ENCODE measurements at places on chromosomes 5 and 9.
A peak's percentile ranks its signal among the peaks of the same experiment; 100 is the strongest.

DNA sequence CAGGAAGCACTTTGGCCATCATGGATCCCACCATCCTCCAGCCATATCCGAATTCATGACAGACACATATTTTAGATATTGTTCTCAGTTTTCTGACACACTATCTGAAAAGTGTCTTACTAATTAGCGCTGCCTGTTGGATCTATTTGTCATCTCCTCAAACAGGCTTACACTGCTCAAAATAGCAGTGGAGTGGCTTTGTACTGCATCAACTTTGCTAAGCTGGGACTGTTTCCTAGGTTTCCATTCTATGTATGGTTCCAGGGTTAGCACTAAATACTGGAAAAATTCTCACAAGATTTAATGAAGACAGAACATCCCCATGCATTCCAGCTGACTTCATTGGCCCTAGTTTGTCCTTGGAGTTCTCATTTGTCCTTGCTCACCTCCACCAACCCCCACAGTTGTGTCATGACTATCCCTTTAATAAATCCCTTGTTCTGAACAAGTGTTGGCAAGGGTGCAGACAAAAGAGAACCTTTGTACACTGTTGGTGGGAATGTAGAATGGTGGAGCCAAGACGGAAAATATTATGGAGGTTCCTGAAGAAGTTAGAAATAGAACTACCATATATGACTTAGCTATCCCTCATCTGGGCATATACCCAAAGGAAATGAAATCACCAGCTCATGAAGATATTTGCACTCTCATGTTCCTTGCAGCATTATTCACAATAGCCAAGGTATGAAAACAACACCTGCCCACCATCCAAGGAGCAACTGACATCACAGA is 136.5 kb upstream of the RAI14 start:
- no peak for DNase-seq

DNA sequence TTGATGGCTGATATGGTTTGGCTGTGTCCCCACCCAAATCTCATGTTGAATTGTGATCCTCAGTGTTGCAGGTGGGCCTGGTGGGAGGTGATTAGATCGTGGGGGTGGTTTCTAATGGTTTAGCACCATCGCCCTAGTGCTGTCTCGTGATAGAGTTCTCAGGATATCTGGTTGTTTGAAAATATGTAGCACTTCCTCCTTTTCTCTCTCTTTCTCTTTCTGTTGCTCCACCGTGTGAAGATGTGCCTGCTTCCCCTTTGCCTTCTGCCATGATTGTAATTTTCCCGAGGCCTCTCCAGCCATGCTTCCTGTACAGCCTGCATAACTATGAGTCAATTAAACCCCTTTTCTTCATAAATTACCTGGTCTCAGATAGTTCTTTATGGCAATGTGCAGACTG is 111.6 kb downstream of the SREK1 start:
- no peak for DNase-seq

GRCh38 chr5:137703565-137703964 is 32.3 kb downstream of the KLHL3 start:
- DNase-seq: no peak

GRCh38 chr9:16750553-16750952 is 119.9 kb downstream of the BNC2 start:
- DNase-seq: no peak

DNA sequence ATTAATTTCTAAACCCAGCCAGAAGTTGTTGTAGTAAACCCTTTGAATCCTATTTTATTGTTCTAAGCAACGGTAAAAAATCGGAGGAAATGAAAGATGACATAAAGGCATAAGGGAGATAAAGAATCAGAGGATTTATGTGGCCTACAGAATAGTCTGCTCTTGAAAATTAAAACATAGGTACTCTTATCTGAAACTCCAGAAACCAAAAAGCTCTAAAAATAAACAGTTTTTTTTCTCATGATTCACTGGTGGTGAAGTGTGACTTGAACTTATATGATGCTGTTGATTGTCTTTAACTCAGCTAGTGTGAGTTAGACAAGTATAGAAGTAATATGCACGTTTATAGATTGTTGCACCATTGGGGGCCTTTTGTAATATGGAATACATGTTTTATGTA is 80.3 kb downstream of the HSD17B4 start:
- no peak for DNase-seq

- DNase-seq: no peak
Observed at GRCh38 chr9:121735065-121735792, 83.8 kb downstream of the DAB2IP start.

DNA sequence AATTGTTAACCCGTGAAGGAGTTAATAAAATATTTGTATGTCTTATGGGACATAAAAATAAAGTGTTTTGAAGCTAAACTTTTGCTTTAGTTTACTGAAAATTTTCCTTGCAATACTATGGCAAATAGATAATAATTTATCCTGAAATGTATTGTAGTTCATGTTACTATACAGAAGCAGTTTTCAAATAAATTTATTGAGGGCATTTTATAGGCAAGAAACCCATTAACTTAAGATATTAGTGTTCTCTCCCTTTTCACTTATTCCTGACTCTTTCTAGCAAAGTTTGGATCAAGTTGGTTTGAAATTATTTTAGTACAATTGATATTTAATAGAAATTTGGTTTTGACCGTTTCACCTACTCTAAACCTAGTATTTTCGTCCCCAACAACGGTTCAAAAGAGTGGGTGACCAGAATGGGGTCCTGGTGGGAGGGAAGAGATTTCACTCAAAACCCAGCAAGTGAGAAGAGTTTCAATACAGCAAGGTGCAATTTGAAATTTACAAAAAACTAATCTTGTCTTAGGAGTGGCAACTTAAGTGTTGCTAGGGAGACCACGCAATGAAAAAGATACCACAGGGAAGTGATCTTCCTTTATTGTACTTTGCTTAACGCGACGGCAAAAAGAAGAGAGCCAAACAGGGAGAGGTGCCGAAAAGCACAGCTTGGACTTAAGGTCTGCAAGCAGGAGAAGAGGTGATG is 28.4 kb downstream of the NR2F1 start:
- DNase-seq: no peak

DNA sequence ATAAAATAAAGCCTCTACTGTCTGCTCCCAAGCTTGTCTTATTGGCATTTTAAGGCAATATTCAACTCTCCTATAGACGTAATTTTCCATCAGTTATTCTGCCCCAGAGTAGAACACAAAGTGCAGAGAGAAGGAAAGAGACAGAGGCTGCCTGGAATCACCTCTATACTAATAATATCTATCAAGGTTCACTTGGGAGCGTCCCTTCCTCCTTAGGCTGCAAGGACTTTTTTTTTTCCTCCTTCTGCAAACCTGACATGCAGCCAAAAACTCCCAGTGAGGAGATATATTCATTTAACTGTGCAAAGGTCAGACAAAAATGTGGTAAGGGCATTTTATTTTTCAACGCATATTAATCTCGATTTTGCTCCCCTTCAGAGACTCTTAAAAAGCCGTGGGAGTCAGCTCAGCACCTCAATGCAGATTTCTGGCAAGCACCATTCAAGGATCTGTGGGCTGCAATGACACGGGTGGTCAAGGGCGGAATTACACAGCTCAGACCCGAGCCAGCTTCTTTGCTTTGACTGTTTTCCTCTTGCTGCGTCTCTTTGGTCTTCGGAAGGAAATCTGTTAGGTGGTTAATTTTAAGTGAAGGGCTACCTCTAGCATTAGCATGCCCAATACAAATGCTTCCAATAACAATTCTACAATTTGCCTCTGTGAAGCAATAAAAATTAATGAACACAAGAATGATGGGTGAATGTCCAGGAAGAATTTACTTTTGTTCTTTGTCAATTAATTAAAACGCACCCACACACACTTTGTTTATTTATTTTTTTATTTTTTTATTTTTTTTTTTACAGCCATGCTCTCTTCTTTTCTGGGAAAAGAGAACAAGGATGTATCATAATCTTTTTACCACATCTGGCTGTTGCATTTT is 587.7 kb upstream of the GRAMD2B start:
- no peak for DNase-seq

- no peak for DNase-seq
Observed at GRCh38 chr9:36986468-36987408, 47.3 kb downstream of the PAX5 start.

- no peak for DNase-seq
Observed at GRCh38 chr5:171272996-171273970, 35.8 kb upstream of the TLX3 start.

- no peak for DNase-seq
Observed at GRCh38 chr9:114109124-114109523, 10.0 kb upstream of the KIF12 start.

GRCh38 chr9:133406480-133407307 is 11.1 kb downstream of the REXO4 start:
- DNase-seq: peak; percentile 91

DNA sequence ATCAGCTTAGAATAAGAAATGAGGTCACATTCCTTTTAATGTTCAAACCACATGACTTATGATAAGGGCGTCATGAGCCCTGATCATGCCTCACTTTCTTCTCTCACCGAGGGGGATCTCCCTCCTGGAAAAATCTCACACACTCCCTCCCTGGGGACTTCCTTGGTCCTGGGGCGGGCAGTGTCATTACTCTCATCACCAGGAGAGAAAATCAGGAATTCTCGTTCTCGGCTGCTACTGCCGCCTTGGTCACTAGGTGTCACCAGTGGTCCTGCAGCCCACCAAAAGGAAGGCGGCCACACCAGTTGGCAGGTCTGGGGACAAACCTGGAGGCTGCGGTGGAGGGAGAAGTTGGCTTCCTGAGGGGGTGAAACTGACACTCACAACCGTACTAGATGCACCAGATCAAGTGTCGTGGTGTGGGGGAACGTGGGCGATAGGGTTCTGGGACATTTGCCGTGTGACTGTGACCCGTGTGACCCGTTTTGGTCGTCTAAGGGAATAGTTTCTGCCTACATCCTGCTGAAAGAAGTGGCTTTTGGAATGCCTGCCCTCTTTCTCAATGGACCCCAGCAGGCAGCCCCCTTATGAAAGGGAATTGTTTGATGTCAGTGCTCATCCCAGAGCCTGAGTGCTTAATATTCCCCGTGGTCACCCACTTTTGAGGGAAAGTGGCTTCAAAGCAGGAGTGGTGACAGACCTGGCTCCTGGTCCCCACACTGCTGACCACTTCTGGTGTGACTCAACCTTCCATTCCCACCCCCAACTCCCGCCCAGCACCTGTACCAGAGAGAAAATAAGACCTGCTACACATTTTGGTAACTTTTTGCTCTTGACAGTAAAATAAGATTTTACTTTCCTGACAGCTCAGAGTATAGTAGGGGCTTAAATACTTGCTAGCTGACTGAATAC is 63.2 kb downstream of the ACER2 start:
- peak; percentile 73 for DNase-seq

All from activated T-cell treated with anti-CD3 and anti-CD28 coated beads, Interleukin-2, amount 50 U/mL, for 48 hours (primary cell).